Germinal center (tissue), 1 donor: ENCODE measurements at places on chromosomes 13 and 19.

GRCh38 chr13:88701551-88701950 is 1030.4 kb downstream of the SLITRK5 start:
- DNase-seq = no peak

DNA sequence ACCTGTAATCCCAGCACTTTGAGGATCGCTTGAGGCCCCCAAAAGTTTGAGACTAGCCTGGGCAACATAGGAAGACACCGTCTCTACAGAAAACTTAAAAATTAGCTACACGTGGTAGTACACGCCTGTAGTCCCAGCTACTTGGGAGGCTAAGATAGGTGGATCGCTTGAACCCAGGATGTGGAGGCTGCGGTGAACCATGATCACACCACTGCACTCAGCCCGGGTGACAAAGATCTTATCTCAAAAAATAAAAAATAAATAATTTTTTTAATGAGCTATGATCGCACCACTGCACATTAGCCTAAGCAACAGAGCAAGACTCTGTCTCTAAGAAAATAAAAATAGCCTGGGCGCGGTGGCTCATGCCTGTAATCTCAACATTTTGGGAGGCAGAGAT is 6.6 kb downstream of the RCBTB2 start:
- no peak for DNase-seq

GRCh38 chr13:84455143-84455905 is 573.0 kb upstream of the SLITRK1 start:
- no peak for DNase-seq

DNA sequence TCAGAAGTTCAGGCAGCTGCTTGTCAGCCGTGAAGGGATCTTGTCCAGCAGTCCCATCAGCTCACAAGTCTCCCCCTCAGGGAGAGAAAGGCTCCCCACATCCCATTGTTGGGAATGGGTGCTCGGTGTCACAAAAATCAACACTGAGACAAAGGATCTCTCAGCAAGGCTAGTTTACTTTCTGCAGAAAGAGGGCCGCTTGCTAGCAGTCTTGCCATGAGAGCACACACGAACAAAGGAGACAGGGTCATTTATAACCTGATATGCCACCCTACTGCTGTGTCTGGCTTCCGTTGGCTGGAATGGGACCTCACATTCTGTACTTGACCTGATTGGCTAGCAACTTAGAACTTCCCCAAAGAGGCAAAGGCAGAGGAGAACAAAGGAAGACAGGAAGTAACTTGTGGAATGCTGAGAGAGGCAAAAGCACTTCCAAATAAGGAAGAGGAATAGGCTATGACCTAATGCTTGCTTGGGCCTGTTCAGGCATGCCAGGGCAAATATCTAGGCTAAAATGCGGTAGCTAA is 8.7 kb upstream of the IGFL3 start:
- no peak for DNase-seq

- no peak for DNase-seq
These were observed 25.4 kb downstream of the LYL1 start for GRCh38 chr19:13077240-13077639.
